ENCODE measurements at places on chromosomes 3 and 15.

- peak; percentile 82 for DNase-seq
Observed at GRCh38 chr3:187919544-187919943, 174.3 kb upstream of the BCL6 start.

DNA sequence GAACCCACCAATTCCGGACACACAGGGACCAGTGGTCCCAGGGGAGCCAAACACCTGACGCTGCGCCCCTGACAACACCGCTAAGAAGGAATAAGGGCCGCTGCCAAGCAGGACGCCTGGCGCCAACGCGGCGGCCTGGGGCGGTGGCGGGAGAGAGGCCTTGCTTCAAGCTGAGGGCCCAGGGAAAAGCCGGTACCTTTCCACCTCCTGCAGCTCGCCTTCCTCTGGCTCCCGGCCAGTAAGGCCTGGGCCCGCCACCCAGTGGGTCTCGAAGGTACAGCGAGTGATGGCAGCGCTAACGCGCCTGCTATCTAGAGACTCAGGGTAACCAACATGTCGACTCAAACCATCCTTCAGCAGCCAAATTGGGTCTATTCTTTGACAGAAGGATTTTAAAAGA, 1074.1 kb downstream of the SI start:
- no peak for DNase-seq

GRCh38 chr3:184710870-184711492, 883 bp downstream of the MAGEF1 start:
- no peak for DNase-seq

GRCh38 chr3:13308380-13308801, 111.7 kb downstream of the NUP210 start:
- peak; percentile 70 for DNase-seq

GRCh38 chr3:54360320-54360719, 238.0 kb downstream of the CACNA2D3 start:
- DNase-seq, result no peak

DNA sequence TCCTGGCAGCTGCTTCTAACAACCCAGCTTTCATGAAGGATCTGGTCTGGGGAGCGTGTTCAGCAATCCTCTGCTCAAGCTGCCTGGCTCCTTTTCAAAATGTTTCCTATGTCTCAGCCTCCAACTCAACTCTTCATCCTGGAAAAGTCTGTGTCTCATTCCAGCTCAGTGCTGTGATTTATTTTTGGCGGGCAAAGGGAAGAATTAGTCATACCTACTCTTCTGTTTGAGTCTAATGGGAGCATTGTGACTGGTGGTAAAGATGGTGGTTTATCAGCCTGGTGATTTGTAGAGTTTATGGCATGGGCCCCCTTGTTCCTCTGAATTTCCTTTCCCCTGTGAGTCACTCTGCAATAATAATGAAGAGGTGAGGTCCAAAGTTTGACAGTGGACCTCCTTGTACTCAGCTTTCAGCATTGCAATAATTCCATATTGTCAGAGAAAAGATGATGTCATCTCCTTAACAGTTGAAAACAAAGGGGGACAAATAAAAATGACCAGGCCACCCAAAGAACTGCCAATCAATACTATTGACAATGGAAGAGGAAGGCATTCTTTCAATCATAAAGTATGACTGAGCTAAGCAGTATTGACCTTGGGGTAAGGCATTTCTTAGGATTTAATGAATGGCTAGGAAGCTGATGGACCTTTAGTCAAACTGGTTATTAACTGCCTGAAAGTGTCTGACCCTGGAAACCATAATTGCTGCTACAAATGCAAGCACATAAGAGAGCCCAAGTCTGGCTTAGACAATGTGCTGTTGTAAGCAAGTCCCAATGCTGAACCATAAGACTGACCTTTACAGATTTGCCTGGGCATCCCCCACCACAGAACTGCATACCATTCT, 204.7 kb upstream of the MCTP2 start:
- DNase-seq, result no peak

GRCh38 chr15:73758461-73758860, 5.3 kb upstream of the INSYN1 start:
- DNase-seq, result no peak

GRCh38 chr15:60835020-60835419, 356.1 kb upstream of the ICE2 start:
- no peak for DNase-seq

- peak; percentile 26 for DNase-seq
Observed at GRCh38 chr3:126051234-126051633, 32.7 kb downstream of the SLC41A3 start.

DNA sequence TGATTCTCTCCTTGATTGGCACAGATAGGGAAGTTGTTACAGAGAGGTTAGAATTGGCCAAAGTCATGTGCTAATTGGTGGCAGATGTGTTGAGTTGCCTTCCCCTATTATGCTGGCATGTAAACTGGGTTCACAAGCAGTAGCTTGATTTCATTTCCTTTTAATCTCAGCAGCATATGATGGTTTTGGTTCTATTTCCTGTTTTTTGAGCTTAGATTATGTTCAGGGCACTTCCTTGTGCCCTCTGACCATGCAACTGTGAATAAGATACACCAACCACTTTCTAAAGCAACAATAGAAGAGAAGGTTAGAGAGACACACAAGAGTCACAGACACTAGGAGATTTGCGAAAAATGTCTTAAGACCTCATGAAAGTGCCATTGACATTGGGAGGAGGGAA, 16.5 kb downstream of the HPS3 start:
- no peak for DNase-seq

DNA sequence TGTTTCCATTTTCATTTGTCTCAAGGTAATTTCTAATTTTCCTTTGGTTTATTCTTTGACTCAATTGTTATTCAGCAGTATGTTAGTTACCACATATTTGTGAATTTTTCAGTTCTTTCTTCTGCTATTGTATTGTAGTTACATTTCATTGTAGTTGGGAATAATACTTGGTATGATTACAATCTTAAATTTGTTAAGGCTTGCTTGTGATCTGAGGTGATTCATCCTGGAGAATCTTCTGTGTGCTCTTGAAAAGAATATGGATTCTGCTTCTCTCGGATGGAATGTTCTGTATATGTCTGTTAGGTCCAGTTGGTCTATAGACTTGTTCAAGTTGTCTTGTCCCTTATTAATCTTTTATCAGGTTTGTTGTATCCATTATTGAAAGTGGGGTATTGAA, 63.4 kb upstream of the VEPH1 start:
- DNase-seq, result no peak

GRCh38 chr3:158712443-158712842, 19.8 kb downstream of the RARRES1 start:
- DNase-seq, result no peak

DNA sequence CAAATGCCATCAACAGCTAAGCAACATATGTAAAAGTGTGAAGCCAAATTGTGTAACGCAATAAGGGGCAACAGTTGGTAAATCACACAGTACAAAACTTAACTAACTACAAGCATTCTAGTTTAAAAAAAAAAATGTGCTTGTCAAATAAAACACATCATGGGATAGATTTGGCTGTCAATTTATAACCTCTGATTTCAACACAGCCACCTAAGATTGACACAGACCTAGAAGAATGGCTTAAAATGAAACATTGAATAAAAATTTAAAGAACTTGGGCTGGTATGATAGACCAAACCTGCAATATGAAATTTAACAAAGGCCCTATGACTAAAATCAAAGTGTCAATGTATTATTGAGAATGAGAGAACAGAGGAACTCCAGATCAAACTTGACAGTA, 148.4 kb downstream of the NR1I2 start:
- no peak for DNase-seq

DNA sequence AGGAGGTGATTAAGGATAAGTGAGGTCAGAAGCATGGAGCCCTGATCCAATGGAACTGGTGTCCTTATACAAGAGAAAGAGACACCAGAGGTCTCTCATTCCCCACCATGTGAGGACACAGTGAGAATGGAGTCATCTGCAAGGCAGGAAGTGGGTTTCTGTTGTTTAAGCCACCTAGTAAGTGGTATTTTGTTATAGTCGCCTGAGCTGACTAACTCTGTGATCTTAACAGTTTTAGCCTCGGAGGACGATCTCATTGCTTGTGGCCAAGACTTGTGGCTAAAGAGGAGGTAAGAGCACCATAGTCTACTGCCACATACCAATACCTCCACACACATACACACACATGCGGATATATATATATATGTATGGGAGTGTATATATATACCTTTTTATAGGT, 73.8 kb downstream of the MCTP2 start:
- peak; percentile 83 for DNase-seq

- DNase-seq, result no peak
Observed at GRCh38 chr3:43014956-43015355, 35.8 kb downstream of the GASK1A start.

- no peak for DNase-seq
Observed at GRCh38 chr3:13563911-13564310, 15.0 kb downstream of the FBLN2 start.

DNA sequence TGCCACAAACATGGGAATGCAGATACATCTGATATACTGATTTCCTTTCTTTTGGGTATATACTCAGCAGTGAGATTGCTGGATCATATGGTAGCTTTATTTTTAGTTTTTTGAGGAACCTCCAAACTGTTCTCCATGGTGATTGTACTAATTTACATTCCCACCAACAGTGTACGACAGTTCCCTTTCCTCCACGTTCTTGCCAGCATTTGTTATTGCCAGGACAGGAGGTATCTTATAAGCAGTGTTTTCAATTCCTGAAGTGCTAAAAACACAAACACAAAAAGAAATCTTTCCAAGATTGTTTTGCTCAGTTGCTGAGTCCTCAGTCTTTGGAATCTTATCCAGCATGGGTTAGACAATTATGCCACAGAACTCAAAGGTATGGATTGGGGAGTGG, 13.5 kb downstream of the GTF2E1 start:
- no peak for DNase-seq

- DNase-seq, result peak; percentile 81
Observed at GRCh38 chr15:38354315-38354929, 99.5 kb upstream of the FAM98B start.

DNA sequence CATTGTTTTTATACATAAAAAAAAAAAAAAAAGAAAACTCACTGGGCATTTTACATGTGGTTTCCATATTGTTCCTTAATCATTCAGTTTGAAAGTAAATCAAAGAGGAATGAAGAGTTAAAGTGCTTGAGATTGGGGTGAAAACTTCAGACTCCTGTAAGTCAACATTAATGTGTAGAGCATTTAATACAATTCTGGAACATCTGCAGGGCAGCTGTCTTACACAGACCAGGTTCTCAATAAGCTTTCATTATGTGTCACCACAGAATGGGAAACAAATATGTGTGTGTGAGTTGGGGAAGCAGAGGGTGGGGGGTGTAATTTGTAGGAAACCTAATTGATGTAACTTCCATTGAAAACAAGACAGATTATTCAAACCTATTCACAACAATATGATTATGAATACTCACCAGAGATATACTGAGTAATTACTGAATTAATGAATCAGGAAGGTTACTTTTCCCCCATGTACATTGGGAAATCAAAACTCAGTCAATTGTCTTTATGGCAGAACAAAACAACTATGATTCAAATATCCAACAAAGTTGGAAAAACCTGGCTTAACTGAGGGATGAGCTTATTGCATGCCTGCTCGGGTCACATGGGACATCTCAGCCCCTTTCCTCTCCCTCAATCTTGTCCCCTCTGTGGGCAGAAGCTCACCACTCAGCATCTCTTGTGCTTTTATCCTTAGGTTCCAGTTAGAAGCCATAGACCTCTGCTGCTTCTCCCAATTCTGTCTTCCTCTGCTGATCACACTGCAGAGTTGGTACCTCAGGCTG, 281.2 kb upstream of the THBS1 start:
- no peak for DNase-seq

DNA sequence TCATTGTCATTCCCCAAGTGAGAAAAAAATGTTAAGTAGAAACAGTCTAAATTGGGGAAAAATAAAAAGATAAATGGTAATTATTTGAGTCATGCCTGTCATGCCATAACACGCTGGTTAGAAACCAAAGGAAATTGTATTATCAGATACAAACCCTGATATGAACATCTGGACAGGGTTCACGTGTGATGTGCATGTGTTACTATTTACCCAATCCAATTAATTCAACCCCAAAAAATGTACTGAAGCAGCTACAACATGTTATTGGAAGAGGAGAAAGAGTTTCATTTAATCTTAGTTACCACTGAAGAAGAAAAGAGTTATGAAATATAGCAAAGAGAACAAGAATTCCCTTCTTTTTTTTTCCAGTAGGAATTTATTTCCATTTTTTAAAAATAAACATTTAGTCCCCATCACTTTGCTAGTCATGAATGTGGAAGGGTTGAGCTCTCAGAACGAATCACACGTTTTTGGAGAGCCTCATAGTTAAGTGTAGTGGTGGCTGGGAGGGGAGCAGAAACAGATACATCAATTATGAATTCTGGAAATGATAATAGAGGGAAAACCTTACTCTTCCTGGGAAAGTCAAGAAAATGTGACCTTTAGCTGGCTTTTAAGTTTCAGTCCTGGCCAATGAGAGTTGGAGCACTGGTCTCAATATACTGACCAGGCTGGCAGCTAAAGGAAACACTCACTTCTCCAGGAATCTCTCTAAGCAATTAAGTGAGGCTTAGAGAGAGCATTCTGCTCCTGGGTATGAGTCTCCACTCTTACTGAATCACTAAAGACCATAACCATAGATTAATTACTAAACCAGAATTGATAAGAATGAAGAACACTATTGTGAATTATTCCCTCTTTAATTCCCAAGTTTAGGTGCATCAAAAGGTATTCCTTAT, 796.5 kb downstream of the GRM7 start:
- DNase-seq, result no peak

DNA sequence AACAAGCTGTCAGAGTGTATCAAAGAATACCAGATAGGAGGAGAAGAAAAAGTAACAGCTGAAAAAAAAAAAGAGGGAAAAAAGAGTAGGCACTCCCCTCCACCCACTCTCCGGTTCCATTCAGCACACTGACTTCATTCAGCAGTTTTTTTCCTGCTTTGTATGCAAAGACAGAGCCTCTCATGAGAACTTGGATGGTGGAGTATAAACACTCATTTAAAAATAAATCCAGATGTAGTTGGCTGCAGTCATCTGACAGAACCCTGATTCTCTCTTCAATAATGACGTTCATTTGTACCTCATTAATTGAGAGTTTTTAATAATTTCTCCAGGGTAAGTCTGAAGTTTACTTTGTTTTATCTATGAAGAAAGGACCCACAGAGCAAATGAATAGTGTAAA, 81.0 kb downstream of the TMEM108 start:
- DNase-seq, result no peak

DNA sequence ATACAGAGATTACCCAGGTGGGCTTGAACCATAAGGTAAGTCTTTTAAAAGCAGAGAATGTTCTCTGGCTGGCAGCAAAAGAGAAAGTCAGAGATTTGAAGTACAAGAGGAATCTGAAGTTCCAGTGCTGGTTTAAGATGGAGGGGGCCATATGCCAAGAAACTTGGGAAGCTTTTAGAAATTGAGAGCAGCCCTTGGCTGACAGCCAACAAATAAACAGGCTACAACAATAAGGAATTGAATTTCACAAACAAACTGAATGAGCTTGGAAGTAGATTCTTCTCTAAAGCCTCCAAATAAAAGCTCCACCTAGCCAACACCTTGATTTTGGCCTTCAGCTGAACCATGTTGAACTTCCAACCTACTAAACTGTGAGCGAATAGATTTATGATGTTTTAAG, 85.7 kb downstream of the TRIM42 start:
- peak; percentile 14 for DNase-seq

GRCh38 chr3:100104817-100105413, 9.4 kb downstream of the FILIP1L start:
- no peak for DNase-seq
